Left ventricle myocardium superior (tissue), 1 donor: ENCODE measurements at places on chromosomes 11 and 22. TPM values are rescaled to one million over a fixed set of nuclear protein-coding genes. Genes with fewer than 3 reads are reported as not detected.

DNA sequence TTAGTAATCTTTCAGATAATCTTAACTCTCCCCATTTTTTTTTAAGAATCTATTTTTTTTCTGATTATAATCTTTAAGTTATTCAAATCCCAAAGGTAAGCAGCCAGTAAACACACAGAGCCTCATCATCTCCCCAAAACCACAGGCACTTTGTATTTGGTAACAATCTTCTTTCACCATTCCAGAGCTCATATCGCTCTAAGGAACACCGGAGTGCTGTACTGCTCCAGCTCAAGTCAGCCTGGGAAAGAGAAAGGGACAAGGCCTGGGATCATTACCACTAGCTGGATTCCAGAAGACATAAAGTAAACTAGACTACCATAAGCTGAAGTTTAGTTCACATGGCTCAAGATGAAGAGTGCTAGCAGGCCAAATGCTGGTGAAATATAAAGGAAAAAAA is 73.0 kb upstream of the APOA1 start:
- no peak for DNase-seq

GRCh38 chr11:72751116-72752087 is 806 bp downstream of the ARAP1 start:
- DNase-seq: no peak

DNA sequence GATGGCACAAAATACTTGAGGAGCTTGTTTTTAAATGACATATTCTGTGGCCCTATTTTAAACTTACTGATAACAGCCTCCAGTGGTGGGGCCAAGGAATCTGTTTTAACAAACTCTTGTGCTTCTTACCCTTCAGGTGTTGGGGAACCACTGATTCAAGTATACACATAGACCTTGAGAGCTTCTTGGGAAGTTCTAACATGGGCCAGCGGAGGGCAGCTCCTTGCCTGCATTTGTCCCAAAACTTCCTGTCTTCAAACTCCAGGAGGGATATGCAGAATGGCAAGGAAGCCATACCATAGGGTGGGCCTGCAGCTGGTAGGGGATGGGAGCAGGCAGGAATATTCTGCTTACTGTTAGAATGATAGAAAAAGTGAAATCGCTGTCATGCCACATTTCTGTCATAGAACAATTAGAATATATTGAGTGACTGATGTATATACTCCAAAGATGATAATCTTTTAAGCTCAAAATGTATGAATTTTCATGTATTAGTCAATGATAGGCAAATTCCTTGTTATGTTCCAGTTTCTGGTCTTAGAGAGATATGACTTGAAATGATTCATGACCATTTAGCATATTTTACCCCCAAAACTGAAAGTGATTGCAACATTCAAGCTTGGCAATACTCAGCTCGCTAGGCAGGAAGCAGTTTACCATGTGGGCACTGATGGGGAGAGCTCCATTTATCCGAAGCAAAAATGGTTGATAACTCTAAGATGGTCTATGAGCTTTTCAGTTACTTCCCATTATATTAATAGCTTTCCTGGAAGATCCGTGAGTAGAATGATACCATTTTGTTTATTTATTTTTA is 9.2 kb downstream of the EXT2 start:
- DNase-seq: no peak

DNA sequence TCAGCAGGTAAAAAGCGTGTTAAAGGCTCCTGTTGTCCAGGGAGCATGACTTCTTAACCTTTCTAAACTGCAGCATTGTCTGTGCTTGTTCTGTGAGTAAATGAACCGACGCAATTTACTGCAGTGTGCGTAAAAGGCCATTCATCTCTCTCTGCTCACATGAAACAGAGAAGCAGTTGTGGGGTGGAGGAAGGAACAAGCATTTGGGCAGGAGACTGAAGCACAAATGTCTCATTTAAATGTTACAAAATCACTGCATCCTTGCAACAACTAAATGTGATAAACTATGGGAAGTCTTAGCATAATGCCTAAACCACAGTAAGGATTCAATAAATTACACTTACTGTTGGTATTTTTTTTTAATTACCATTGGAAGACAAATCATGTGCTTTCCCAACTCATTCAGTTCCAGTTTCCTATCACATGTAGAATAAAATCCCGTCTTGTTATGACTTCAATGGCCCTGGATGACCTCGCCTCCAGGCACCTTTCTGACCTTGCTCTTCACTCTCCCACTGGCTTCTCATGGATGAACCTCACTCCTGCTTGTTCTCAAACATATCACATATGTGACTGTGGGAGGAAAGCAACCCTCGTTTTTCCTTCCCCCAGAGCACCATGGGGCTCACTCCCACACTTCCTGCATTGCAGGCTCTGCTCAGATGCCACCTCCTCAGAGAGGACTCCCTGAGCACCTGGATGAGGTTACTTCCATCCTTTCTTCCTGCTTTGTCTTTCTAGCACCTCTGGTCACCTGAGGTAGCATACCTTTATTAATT is 21.6 kb upstream of the RFPL2 start:
- no peak for DNase-seq

- no peak for DNase-seq
Measured at GRCh38 chr22:29431986-29432385, 6.4 kb upstream of the RFPL1 start.

DNA sequence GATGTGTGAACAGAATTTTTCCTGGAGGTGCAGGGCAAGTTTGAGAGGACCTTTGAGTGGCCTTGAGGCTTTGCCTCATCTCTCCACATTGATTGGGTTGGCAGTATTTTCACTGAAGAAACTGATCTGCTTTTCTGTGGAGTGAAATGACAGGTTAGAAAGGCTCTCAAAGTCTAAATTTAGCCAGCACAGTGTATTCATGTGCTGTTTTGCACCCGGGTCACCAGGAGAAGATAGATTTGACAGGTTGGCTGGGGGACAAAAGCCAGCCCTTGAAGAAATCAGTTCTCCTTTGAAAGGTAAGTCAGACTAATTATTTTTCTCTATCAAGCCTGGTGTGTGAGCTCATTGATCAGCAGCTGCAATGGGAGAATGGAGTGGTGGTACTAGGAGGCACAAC is 152.9 kb downstream of the DBX1 start:
- no peak for DNase-seq

DNA sequence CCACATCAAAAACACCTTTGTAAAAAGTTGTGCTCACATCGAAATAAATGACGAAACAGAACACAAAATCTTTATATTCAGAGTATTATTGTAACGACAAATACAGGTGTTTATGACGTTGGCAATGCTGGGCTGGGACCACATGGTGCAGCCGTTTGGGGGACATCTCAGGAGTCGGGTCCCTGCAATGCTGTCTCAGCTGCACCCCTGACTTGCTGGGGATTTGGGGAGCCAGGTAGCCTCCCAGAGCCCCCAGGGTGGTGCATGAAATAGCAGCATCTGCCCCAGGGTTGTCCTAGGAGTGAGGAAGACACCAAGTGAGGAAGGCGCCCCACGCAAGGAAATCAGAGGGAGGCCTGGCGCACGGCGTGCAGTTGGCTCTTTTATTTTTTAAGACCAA is 1526.8 kb downstream of the BRD1 start:
- no peak for DNase-seq

DNA sequence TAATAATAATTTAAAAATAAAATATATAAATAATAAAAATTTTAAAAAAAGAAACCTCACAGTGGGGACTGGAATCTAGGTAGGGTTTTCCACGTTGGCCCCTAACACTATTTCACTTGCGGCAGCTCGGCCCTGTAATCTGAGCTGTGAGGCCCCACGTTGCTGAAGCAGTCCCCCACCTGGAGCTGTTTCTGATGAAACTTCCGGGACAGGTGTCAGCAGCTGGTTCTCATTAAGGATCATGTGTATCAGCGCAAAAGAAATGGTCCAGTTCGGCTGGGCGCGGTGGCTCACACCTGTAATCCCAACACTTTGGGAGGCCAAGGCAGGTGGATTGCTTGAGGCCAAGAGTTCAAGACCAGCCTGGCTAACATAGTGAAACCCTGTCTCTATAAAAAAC is 17.3 kb downstream of the RHOD start:
- no peak for DNase-seq

GRCh38 chr11:121889186-121889585 is 226.8 kb downstream of the BLID start:
- no peak for DNase-seq

- DNase-seq: no peak
Measured at GRCh38 chr22:39281126-39281525, 36.3 kb upstream of the PDGFB start.

DNA sequence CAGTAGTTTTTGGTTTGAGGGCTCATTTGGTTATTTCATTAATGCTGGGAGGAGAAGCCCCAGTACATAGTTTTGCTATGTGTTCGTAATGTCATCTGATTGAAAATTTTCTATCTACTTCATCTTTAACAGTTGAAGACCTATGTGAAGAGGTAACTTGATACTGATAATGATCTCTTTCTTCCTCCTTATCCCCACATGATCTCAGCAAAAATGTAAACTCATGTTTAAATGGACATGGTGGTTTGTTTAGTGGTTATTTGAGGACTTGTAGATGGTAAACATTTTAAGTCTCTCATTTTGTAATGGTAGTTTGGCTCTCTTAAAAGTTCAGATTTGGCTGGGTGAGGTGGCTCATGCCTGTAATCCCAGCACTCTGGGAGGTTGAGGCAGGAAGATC is 53.7 kb upstream of the SPTBN2 start:
- no peak for DNase-seq

Gene UCP3
- total RNA-seq: 11.9 TPM

Gene CARD18
- 0.72 TPM for total RNA-seq

Gene MS4A14
- 0.52 TPM for total RNA-seq

Gene CRYAB
- total RNA-seq: 6,681 TPM

Gene GGTLC2
- total RNA-seq: not detected

Gene NXPE1
- total RNA-seq: not detected

Gene KDM4D
- 0.59 TPM for total RNA-seq

Gene BSCL2
- 15.2 TPM for total RNA-seq

Gene ANO3
- total RNA-seq: not detected
